Lung (tissue), 17 donors: ENCODE measurements at places on chromosomes 2 and 18.

DNA sequence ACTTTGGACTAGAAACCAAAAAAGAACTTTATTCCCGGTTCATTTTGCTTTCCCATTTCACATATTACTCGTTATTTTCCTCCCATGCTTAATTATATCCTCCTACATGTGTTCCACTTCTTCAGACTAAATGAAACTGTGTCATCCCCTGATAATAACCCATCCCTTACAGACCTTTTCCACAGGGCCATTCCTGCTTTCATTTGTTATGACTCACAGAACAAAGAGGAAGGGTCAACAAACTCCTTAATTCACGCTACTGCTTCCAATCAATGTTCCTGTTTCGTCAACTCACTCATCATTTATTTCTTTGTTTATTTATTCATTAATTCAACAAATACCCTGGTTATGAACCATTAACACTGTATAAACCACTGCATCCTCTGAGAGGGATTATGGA, 104.5 kb downstream of the ZEB2 start:
- no peak for DNase-seq

GRCh38 chr18:53268455-53268854, 928.5 kb downstream of the DCC start:
- no peak for DNase-seq

- no peak for DNase-seq
Measured at GRCh38 chr2:164438490-164439205, 182.6 kb downstream of the GRB14 start.

GRCh38 chr2:62453955-62454354, 52.0 kb downstream of the TMEM17 start:
- no peak for DNase-seq

DNA sequence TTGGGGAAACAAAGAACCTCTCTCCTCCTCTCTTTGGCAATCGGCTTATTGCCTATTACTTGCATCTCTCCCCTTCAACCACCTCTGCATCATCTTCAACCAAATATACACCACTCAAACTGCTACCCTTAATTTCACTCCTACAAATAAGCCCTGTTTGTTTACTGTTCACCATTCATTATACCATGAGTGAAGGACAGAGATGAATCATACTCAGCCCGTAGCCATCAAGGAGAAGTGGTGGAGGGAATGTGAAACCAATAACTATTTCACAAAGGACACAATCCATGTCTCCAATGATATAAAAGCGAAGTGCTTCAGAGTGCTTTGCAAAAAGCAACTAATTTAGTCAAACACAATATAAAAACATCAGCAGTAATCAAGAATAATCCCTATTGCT, 76.8 kb downstream of the CACNB4 start:
- no peak for DNase-seq

DNA sequence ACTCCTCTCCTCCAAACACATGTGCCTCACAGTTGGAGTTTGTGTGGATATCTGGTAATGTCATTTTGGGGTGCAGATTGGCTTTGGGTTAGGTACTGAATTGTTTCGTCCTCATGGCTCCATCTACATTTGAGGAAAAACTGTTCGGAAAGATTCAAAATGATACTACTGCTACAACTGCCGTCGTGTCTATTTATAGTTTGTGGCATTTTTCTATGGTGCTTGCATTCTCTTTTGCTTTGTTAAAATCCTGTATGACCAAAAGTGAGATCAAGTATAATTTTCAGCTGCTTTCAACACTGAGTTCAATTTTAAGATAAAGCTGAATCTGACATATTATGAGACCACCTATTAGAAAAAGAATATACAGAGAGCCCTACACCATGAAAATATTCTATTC, 176.3 kb upstream of the DSEL start:
- no peak for DNase-seq

- no peak for DNase-seq
Measured at GRCh38 chr2:204492417-204492816, 52.9 kb upstream of the PARD3B start.

DNA sequence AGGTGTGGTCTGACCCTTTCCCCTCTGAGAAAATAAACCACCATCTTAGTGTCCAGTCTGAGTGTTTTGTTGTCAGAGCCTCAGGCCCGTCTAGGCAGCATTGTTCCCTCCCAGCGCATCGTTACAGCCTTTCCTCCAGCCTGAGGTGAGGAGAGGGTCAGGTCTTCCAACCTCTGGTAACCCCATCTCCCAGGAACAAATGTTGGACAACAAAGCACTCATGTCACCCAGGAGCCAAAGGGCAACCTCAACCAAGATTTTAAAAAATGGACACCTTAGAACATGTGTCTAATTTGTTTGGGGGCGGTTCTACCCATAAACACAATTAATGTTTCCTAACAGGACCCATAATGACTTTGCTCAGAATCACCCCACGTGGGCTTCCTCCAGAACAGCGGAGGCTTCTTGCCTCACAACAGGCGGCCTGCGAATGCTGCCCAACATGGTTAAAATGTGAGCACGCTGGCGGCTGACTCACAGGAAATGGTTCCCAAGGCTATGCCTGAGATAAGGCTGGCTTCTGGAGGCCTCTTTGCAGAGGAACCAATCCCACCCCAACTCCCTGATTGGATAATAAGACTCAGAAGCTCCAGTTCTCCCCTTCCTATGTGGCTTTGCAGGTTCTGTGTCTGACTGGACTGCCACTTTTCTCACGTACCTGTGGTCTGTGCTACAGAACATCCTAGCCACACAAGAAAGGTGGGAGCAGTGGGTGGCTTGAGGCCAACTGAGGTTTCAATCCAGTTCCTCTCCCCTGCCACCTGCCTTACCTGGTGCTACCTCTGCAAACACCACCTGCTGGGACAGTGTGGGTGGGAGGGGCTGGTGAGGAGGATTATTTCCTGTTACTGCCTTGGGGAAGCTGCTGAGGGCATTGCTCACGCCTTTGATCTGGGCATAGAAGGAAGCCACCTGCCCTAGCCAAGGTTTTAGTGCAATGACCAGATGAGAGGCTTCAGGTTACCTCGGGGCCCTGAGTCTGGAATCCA, 108.8 kb downstream of the B3GNT2 start:
- peak; percentile 66 for DNase-seq

DNA sequence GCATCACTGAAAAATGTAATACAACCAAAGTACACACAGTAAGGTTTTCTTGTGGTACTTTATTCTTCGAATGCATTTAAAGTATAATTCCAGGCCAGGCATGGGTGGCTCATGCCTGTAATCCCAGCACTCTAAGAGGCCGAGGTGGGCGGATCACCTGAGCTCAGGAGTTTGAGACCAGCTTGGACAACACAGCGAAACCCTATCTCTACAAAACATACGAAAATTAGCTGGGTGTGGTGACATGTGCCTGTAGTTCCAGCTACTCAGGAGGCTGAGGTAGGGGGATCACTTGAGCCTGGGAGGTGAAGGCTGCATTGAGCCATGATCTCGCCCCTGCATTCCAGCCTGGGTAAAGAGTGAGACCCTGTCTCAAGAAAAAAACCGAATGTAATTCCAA, 3.9 kb upstream of the TTC39C start:
- DNase-seq = no peak

- DNase-seq = peak; percentile 39
Measured at GRCh38 chr2:224838335-224838734, 122.2 kb upstream of the CCDC195 start.

DNA sequence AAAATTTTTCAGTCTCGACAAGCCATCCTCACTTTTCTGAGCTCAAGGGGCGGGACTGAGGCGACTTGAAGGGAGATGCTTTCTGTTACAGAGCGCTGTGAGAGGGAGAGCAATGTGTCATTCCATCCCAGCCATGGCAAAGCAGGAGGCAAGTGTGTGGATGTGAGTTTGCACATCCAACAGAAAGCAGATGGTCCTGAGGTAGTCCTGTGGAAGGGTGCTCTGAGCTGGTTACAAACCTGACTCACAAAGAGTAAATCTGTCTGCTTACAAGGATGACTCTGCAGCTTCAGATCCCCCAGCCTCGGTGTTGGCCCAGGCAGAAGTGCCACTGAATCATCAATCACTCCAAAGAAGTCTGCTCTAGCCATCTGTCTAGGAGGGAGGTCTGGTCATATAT, 482.0 kb upstream of the DCC start:
- no peak for DNase-seq

DNA sequence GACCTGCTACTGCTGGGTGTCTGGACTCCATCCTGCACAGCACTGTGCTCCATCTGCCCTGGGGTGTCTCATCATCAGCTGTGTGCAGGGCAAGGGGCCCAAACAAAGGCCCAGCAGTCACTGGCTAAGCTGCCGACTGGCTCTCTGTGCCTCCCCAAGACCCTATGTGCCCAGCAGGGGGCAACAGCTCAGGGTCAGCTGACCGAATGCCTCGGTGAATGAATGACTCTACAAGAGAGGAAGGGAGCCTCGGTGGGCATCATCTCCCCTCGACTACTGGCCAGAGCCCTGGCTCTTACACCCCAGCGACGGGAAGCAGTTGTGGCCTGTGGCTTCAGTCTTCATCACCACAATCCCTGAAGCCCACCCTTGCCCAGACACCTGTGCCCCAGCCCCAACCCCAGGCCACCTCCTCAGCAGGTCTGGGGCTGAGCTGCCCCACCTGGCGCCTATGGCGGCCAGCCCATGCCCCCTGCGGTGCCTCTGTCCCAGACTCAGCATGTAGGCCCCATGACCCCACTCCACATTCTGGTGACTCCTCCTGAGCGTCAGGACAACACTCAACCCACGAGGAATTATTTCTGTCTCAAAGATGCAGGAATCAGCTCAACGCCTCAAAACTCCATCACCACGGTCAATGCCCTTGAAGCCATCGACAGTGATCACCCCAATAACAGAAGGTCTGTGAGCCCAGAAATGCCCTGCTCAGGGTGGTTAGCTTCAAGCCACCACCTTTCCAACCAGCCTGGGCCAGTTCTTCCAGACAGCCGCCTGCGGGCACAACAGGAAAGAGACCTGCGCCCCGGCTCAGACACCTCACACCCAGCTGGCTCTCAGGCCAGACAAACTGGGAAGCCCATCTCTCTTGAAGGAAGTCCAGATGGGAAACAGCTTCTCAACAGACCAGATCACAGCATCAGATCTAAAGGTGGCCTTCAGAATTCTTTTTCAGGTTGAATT, 1.6 kb upstream of the GPR17 start:
- no peak for DNase-seq

- no peak for DNase-seq
Measured at GRCh38 chr2:216425008-216425787, 12.9 kb downstream of the SMARCAL1 start.

GRCh38 chr2:26913999-26914658, 56.3 kb upstream of the MAPRE3 start:
- DNase-seq = no peak

GRCh38 chr2:118596620-118597019, 250.8 kb downstream of the EN1 start:
- DNase-seq = no peak

DNA sequence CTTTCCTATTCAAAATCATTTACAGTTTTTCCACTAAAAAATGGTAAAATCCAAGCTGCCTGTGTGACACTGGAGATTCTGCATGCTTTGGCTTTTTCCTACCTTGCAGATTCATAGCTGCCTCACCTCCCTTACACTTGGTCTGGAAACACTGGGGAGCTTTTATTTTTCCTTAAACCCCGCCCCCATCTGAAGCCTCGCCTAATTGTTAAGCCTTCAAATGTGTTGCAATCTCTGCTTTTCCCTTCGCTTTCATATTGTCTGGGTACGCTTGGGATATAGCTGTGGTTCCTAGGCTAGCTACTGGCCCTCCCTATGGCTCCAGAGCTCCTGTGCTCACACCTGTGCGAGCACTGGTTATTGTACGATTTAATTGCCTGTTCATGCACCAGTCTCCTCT, 942.4 kb upstream of the GYPC start:
- no peak for DNase-seq

- peak; percentile 74 for DNase-seq
Measured at GRCh38 chr2:205685314-205686055, 3.2 kb downstream of the NRP2 start.

- DNase-seq = no peak
Measured at GRCh38 chr18:10169814-10170213, 256.0 kb downstream of the VAPA start.

- no peak for DNase-seq
Measured at GRCh38 chr18:5885361-5885760, 10.0 kb downstream of the TMEM200C start.

DNA sequence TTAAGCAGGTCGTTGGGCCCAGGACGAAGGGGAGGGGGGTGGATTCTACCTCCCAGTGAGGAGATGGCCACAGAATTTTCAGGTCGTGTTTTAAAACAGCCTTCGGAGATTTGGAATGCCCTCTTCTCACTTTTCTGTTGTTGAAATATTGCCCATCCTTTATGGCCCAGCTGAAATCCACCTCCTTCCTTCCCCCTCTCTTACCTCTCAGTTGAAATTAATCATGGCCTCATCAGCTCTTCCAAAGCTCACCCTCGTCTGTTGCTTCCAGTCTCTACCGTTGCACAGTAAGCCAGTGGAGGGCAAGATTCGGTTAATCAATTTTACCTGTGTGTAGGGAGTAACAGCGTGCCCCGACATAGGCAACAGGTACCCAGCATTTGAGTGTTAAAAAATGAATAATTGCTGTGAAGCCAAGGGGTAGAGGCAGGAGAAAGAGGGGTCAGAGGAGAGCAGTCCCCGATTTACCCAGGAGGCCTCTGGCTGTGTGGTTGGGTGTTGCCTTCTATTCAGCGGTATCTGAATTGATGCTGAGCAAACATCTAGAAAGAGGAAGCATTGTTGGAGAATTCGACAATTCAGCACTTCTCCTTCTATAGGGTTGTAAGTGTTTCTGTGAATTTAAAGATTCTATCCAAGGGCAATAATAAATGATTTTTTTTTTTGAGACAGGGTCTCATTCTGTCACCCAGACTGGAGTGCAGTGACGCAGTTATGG, 8.6 kb upstream of the PDIA6 start:
- DNase-seq = no peak

DNA sequence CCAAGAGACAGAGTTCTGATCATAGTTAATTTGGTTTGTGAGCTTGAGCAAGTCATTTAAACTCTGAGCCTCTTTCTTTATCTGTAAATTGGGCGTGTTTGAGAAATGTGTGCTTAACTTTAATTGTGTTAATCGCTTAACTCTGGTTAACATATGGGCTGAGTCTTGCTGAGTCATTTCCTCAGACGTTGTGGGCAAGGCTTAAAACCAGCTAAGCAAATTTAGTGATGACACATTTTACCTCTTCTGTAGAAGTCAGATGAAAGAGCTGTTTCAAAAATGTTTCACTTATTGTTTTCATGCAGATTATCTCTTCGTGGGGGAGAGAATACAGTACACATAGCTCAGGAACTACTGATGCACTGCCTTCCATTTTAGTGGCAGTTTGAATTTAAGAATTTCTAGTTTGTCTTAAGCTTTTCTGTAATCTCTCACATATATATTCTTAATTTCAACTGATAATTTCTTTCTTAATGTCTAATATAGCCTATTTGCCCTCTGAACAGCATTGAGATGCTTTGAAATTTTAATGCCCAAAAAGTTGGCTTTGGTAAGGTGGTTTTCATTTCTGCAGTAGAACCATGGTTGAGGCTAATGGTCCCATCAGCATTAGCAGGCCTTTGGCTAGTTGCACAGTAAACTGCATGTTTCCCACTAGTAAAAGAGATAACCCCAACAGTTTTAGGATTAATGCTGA, 34.9 kb downstream of the RAB10 start:
- peak; percentile 7 for DNase-seq

- no peak for DNase-seq
Measured at GRCh38 chr2:151347906-151348305, 9.5 kb upstream of the TNFAIP6 start.

- no peak for DNase-seq
Measured at GRCh38 chr2:108536133-108536780, 2.0 kb downstream of the LIMS1 start.

GRCh38 chr2:12155303-12156051, 409.0 kb downstream of the LPIN1 start:
- DNase-seq = peak; percentile 89
